WTC11 (cell line): ENCODE measurements at places on chromosomes 7 and 10.

DNA sequence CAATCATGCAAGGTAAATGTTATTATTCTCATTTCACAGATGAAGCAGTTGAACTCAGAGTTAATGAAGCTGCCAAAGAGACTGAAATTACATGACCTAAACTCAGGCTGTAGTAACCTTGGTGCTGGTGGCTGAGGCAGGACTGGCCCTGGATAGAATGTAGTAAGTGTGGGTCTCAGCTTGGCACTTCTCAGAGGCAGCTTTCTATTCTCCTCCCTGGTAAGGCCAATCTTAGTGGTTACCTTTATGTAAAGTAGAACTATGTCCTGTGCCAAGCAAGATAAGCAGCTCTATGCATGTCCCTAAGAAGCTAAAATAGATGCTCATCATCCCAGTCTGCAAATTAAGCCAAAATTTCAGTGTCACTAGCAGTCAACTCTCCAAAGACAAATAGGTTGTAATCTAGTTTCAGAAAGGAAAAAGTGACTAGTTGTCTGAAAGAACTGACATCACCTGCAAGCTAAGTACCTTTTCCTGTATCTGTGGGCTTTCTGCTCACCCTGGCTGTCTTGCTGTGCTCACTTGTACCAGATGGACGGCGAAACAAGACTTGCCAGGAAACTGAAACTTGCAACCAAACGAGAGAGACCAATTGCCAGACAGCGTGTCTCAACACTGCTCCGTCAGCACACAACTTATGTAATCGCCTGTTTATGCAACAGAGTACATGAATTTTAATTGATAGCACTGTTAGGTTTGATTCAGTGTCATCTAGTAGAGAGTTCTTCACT lies 43.7 kb downstream of the CH25H start:
- DNase-seq = no peak

DNA sequence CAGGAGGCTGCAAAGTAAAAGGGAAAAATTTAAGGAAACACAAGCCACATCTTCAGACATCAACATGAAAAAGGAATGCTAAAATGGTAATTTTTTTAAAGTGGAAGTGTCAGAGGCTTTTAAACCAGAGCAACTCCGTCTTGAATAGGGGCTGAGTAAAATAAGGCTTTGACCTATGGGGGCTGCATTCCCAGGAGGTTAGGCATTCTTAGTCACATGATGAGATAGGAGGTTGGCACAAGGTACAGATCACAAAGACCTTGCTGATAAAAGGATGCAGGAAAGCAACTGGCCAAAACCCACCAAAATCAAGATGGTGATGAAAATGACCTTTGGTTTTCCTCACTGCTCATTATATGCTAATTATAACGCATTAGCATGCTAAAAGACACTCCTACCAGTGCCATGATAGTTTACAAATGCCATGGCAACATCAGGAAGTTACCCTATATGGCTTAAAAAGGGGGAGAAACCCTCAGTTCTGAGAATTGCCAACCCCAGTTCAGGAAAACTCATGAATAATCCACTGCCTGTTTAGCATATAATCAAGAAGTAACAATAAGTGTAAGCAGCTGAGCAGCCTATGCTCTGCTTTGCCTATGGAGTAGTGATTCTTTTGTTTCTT lies 128.3 kb downstream of the SKAP2 start:
- DNase-seq = no peak

- no peak for DNase-seq
Measured at GRCh38 chr10:95935429-95935828, 27.7 kb downstream of the CC2D2B start.

DNA sequence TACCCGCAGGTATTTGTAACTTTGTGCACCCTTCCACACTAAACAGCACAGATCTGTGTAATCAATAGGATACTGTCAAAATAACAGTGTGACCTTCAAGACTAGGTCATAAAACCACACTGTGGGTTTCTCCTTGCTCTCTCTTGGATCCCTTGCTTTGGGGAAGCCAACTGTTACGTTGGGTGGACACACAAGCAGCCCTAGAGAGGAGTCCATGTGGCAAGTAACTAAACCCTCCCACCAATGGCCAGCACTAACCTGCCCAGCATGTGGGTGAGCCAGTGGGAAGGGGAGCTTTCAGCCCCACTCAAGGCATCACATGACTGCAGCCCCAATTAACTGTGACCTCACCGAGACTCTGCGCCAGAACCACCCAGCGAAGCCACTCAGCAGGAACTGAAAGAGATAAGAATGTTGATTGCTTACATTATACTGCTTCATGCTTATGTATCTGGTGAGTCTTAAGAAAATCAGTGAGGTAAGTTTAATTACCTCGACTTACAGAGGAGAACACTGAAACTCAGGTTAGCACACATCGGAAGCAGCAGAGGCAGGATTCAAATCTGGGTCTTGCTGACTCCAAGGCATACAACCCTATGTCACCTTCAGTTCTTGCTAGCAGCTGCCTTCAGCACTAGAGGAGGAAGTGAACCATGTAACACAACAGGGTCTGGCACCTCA lies 9.4 kb upstream of the ZC3HAV1 start:
- DNase-seq = no peak

DNA sequence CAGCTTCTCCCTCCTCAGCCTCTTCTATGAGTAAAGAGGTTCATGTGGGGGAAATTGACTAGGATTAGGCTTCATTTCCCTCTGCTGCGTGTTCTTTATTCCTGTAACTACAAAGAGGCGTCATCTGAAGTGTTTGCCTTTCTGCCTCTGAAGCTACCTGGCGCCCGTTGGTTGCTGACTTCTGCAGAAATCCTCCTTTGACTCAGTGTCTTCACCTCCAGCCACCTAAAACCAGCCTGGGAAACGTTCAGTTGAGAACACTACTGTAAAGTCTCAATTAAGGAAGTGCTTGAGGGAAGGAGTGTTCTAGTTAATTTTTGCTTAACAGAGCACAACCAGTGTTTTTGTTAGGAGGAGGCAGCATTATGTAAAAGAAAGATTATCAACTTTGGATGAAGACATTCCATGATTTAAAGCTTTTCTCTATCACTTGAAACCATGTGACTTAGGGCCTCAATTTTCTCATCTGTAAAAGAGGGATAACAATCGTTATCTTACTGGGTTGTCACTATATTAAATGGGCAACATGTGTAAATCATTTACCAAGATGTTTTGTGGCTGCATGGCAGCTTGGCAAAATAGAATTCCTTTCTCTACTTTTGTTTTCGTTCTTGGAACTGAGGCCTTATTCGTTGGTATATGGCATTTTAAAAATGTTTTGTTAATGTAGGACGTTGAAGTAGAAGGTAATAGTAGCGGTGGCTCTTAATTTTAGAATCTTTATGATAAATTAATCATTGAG lies 642.9 kb downstream of the SDK1 start:
- DNase-seq = no peak

DNA sequence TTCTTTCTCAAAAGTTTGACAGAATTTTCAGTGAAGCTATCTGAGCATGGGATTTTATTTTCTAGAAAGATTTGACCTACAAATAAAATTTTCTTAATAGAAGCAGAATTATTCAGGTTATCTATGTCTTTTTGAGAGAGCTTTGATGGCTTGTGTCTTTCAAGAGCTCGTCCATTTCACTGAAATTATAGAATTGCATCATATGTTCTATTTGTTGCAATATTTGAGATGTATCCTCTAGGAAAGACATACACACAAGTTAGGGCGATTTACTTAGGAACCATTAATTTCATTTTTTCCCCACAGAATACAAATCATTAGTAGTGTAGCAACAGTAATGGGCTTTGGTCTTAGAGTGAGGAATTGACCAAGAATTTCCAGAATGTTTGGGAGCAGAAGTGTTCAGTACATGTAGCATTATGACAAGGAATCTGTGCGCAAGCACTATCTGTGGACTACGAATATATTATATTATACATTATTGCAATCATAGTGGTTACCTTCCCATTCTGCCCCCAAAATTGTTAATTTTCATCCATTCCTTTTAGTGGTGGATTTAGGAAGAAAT lies 12.8 kb upstream of the COL17A1 start:
- DNase-seq = no peak

GRCh38 chr10:98150544-98150943 lies 16.1 kb downstream of the R3HCC1L start:
- no peak for DNase-seq

GRCh38 chr7:105854498-105854897 lies 21.9 kb downstream of the ATXN7L1 start:
- DNase-seq = no peak

- DNase-seq = no peak
Measured at GRCh38 chr7:70741666-70742065, 390.3 kb upstream of the GALNT17 start.

GRCh38 chr7:46363688-46364087 lies 442.6 kb upstream of the IGFBP3 start:
- DNase-seq = no peak
